NCI-H2227 treated with DMSO at 0.1 percent for 48 hours (cell line): ENCODE measurements at places on chromosomes 2 and 18.

GRCh38 chr2:241558532-241559322 lies at the start of gene BOK:
TSS of gene BOK (plus strand) at chr2:241558745. CDS start at chr2:241559484, 739 bp downstream.
- peak; percentile 57 for DNase-seq

- DNase-seq: no peak
These were observed 221.5 kb downstream of the TFCP2L1 start for GRCh38 chr2:121063471-121063870.

GRCh38 chr2:240277073-240277806 lies 136.8 kb upstream of the OTOS start:
- no peak for DNase-seq

DNA sequence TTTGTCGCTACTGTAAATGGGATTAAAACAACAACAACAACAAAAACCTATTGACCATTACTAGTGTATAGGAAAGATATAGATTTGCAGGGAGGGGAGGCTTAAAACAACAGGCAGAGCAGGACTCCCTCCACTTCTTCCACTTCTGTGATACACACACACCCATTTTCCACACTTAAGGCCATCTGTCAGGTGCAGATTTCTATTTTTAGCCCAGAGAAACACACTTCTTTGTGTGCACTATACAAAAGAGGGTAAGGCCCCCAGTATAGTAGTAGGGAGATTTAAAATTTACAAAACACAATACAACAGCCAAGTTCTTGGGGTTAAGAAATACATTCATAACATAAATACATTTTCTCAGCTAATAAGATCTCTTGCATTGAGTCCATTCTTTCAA lies 22.4 kb downstream of the PTPN2 start:
- no peak for DNase-seq

GRCh38 chr2:236915726-236916125 lies 170.0 kb upstream of the COPS8 start:
- no peak for DNase-seq
